Small intestine (tissue), 16 donors: ENCODE measurements at places on chromosomes 3 and 15. TPM values are rescaled to one million over a fixed set of nuclear protein-coding genes. Genes with fewer than 3 reads are reported as not detected.

DNA sequence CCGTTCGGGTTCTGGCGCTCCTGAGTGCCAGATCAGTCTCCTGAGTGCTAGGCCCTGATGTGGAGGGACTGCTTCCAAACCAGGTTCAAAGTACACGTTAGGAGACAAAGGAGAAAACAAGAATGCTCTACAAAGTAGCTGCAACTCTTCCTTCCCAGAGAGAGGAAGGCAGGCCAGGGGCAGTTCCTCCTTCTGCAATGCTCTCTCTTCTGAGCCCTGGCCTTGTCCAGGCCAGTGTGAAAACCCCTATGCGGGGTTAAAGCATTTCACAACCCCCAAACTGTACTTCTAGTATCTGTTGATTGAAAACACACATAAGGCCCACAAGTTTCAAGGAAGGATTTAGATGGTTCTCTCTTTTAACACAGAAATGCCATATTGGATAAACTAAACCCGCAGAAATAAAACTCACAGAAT lies 9.7 kb upstream of the CALML4 start:
- peaks cover 3% of the 10 kb centered on the region for H3K4me1 ChIP-seq
- no peak for DNase-seq
- H3K4me3 ChIP-seq = no peak overlapping the region
- no peaks in the 10 kb centered on the region for H3K36me3 ChIP-seq
- H3K27ac ChIP-seq = no peak overlapping the region
- H3K27me3 ChIP-seq = no peaks in the 10 kb centered on the region

GRCh38 chr3:15845475-15845874 lies 47.7 kb upstream of the ANKRD28 start:
- no peaks in the 10 kb centered on the region for H3K4me1 ChIP-seq
- no peak overlapping the region for H3K27ac ChIP-seq
- no peaks in the 10 kb centered on the region for H3K27me3 ChIP-seq
- no peaks in the 10 kb centered on the region for H3K36me3 ChIP-seq
- no peak for DNase-seq
- no peak overlapping the region for H3K4me3 ChIP-seq

Gene CAMP
- polyA plus RNA-seq = 2.0 TPM

Gene HYAL1
- 4.5 TPM for polyA plus RNA-seq

DNA sequence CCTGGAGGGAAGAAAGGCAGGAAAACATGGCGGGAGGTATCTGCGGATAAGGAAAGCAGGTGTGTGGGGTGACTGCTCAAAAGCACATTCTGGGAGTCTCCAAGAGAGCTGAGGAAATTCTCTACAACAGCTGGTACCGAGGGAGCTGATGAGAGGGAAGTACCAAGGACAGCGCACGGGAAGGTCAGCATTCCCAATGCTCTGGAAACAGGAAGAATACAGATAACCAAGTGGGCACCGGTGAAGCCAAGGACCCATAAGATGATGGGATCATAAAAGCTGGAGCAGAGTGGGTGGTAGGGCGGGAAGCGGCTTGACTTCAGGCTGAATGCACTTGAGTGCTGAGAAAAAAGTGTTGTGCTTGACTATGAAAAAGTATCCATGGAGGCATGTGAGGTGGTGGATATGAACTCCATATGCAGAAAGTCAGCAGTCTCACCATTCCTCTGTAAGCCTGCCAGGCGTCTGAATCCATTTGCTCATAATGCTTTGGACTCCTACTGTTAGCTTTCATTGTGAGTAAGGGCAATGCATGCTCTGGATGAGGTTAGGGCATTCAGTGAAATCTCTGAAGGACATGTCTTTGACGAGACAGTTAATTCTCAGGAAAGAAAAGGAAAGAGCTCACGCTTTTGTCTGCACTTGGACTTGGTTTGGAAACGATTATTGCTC lies 215.5 kb downstream of the NR1D2 start:
- H3K27me3 ChIP-seq = no peaks in the 10 kb centered on the region
- H3K27ac ChIP-seq = no peak overlapping the region
- DNase-seq = no peak
- H3K4me3 ChIP-seq = no peak overlapping the region
- H3K36me3 ChIP-seq = no peaks in the 10 kb centered on the region

Gene TMEM266
- polyA plus RNA-seq = 0.88 TPM

GRCh38 chr3:15724446-15724845 lies 73.3 kb downstream of the ANKRD28 start:
- H3K27ac ChIP-seq = no peak overlapping the region
- no peaks in the 10 kb centered on the region for H3K4me1 ChIP-seq
- H3K4me3 ChIP-seq = no peak overlapping the region
- H3K27me3 ChIP-seq = no peaks in the 10 kb centered on the region
- no peak for DNase-seq

- no peak overlapping the region for H3K27ac ChIP-seq
- no peak for DNase-seq
- no peaks in the 10 kb centered on the region for H3K4me1 ChIP-seq
These were observed 111.9 kb downstream of the IGF1R start for GRCh38 chr15:98760112-98760826.

Gene C3orf85
- polyA plus RNA-seq = 131 TPM

- H3K27me3 ChIP-seq = no peaks in the 10 kb centered on the region
- no peaks in the 10 kb centered on the region for H3K4me1 ChIP-seq
- no peak overlapping the region for H3K4me3 ChIP-seq
- no peaks in the 10 kb centered on the region for H3K36me3 ChIP-seq
- H3K27ac ChIP-seq = no peak overlapping the region
These were observed 498.7 kb downstream of the EPHA3 start for GRCh38 chr3:89606151-89606550.

- DNase-seq = peak; percentile 40
- no peak overlapping the region for H3K4me3 ChIP-seq
- H3K27me3 ChIP-seq = no peaks in the 10 kb centered on the region
- H3K4me1 ChIP-seq = no peaks in the 10 kb centered on the region
These were observed 34.7 kb downstream of the HMCES start for GRCh38 chr3:129313415-129313664.

- H3K27me3 ChIP-seq = no peaks in the 10 kb centered on the region
- H3K4me1 ChIP-seq = no peaks in the 10 kb centered on the region
- no peak overlapping the region for H3K27ac ChIP-seq
- no peak for DNase-seq
- H3K36me3 ChIP-seq = peaks cover 58% of the 10 kb centered on the region
- H3K4me3 ChIP-seq = no peak overlapping the region
These were observed 21.9 kb downstream of the IDH3A start for GRCh38 chr15:78170848-78171773.

Gene BMF
- 19.2 TPM for polyA plus RNA-seq

GRCh38 chr15:29670266-29670665 lies 152.0 kb downstream of the TJP1 start:
- H3K36me3 ChIP-seq = no peaks in the 10 kb centered on the region
- peaks cover 1% of the 10 kb centered on the region for H3K4me1 ChIP-seq
- H3K27me3 ChIP-seq = peaks cover 1% of the 10 kb centered on the region
- H3K4me3 ChIP-seq = no peak overlapping the region
- H3K27ac ChIP-seq = peak overlapping the region; percentile 68

Gene LRCH3
- 4.6 TPM for polyA plus RNA-seq

GRCh38 chr3:112656043-112656442 lies 15.1 kb upstream of the CCDC80 start:
- no peaks in the 10 kb centered on the region for H3K4me1 ChIP-seq
- H3K27me3 ChIP-seq = no peaks in the 10 kb centered on the region
- H3K27ac ChIP-seq = no peak overlapping the region
- H3K4me3 ChIP-seq = no peak overlapping the region
- H3K36me3 ChIP-seq = no peaks in the 10 kb centered on the region
- DNase-seq = no peak

Gene DNAH1
- polyA plus RNA-seq = 7.2 TPM

Gene ERICH6
- not detected for polyA plus RNA-seq

Gene ABI3BP
- 14.4 TPM for polyA plus RNA-seq

GRCh38 chr3:115713284-115713683 lies 90.0 kb downstream of the GAP43 start:
- DNase-seq = no peak
- no peak overlapping the region for H3K27ac ChIP-seq
- H3K36me3 ChIP-seq = no peaks in the 10 kb centered on the region
- H3K4me1 ChIP-seq = no peaks in the 10 kb centered on the region
- H3K27me3 ChIP-seq = peaks cover 3% of the 10 kb centered on the region
- no peak overlapping the region for H3K4me3 ChIP-seq

- H3K4me1 ChIP-seq = peaks cover 6% of the 10 kb centered on the region
- H3K27me3 ChIP-seq = no peaks in the 10 kb centered on the region
- DNase-seq = no peak
These were observed 12.3 kb upstream of the DENND4A start for GRCh38 chr15:65804252-65804931.

Gene SCN11A
- polyA plus RNA-seq = 3.9 TPM

Gene LPP
- polyA plus RNA-seq = 5.4 TPM

- no peak for DNase-seq
- H3K4me1 ChIP-seq = no peaks in the 10 kb centered on the region
- H3K27me3 ChIP-seq = no peaks in the 10 kb centered on the region
- no peak overlapping the region for H3K4me3 ChIP-seq
- H3K36me3 ChIP-seq = no peaks in the 10 kb centered on the region
- no peak overlapping the region for H3K27ac ChIP-seq
These were observed 883.5 kb downstream of the SI start for GRCh38 chr3:164194842-164195241.

- H3K4me1 ChIP-seq = no peaks in the 10 kb centered on the region
- no peak overlapping the region for H3K4me3 ChIP-seq
- peaks cover 42% of the 10 kb centered on the region for H3K36me3 ChIP-seq
- peak; percentile 79 for DNase-seq
- H3K27me3 ChIP-seq = no peaks in the 10 kb centered on the region
These were observed 47.6 kb downstream of the IDH2 start for GRCh38 chr15:90054618-90055097.

DNA sequence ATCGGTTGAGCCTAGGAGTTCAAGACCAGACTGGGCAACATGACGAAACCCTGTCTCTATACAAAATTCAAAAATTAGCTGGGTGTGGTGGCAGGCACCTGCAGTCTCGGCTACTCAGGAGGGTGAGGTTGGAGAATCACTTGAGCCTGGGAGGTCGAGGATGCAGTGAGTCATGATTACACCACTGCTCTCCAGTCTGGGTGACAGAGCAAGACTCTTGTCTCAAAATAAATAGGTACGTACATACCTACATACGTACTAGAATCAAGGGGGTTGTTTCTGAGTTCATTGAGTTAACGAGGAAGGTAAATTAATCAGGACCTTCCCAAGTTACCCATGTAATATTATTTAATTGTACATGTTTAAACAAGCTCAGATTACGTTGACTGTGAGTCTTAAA lies 97.5 kb downstream of the CHL1 start:
- no peaks in the 10 kb centered on the region for H3K4me1 ChIP-seq
- no peaks in the 10 kb centered on the region for H3K36me3 ChIP-seq
- no peaks in the 10 kb centered on the region for H3K27me3 ChIP-seq
- H3K4me3 ChIP-seq = no peak overlapping the region
- DNase-seq = no peak

Gene SMAD6
- polyA plus RNA-seq = 1.4 TPM

- no peak overlapping the region for H3K27ac ChIP-seq
- no peak overlapping the region for H3K4me3 ChIP-seq
- H3K27me3 ChIP-seq = no peaks in the 10 kb centered on the region
- H3K4me1 ChIP-seq = no peaks in the 10 kb centered on the region
- H3K36me3 ChIP-seq = no peaks in the 10 kb centered on the region
These were observed 56.5 kb downstream of the LRRC28 start for GRCh38 chr15:99307735-99308134.

- peaks cover 9% of the 10 kb centered on the region for H3K4me1 ChIP-seq
- no peak overlapping the region for H3K4me3 ChIP-seq
- H3K27me3 ChIP-seq = no peaks in the 10 kb centered on the region
- no peak overlapping the region for H3K27ac ChIP-seq
These were observed 44.4 kb downstream of the IL1RAP start for GRCh38 chr3:190558316-190558715.

Gene TUSC2
- polyA plus RNA-seq = 29.8 TPM

GRCh38 chr3:180611006-180611405 lies 9.0 kb downstream of the TTC14 start:
- no peaks in the 10 kb centered on the region for H3K27me3 ChIP-seq
- DNase-seq = no peak
- no peak overlapping the region for H3K4me3 ChIP-seq
- H3K4me1 ChIP-seq = no peaks in the 10 kb centered on the region
- no peak overlapping the region for H3K27ac ChIP-seq
- H3K36me3 ChIP-seq = peaks cover 6% of the 10 kb centered on the region

Gene CLK3
- 47.8 TPM for polyA plus RNA-seq

Gene WDR49
- polyA plus RNA-seq = 0.03 TPM

Gene ZPLD1
- 0.43 TPM for polyA plus RNA-seq

DNA sequence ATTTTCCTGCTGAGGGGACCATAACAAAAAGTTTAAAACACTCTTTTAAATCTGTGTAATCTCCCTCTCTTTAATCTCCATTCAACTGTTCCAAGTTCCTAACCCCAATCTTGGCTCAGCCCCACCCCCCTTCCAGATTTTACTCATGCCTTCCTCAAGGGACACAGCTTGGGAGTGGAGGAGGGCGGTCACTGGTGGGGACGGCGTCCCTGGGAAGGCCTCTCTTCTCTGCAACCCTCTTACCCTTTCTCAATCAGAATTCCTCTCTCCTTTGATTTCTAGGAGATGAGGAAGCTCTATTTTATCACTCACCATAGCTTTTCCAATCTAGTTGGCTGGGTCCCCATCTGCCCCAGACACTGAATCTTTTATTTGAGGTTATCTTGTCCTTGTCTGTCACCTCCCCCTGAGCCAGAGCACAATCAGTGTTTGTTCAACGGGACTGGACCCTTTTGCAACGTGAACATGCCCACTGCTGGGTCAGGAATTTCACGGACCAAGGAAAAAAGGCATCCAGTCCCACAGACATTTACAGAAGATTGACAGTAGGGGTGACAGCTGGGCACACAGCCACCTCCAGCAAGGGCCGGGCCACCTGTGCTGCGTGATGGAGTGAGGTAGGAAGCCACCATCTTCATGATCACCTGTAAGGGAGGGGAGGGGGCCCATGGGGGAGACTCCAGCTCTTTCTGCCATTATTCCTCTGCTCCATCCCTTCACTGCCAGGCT lies 84.0 kb upstream of the HERC1 start:
- H3K27me3 ChIP-seq = no peaks in the 10 kb centered on the region
- no peak overlapping the region for H3K27ac ChIP-seq
- H3K4me1 ChIP-seq = no peaks in the 10 kb centered on the region
- H3K4me3 ChIP-seq = no peak overlapping the region

Gene SH3GL3
- polyA plus RNA-seq = not detected

- no peaks in the 10 kb centered on the region for H3K27me3 ChIP-seq
- no peak overlapping the region for H3K27ac ChIP-seq
- no peak for DNase-seq
- H3K36me3 ChIP-seq = no peaks in the 10 kb centered on the region
- H3K4me1 ChIP-seq = no peaks in the 10 kb centered on the region
These were observed 40.4 kb downstream of the DPH3 start for GRCh38 chr3:16224325-16224724.

- no peaks in the 10 kb centered on the region for H3K27me3 ChIP-seq
- peaks cover 5% of the 10 kb centered on the region for H3K4me1 ChIP-seq
- H3K4me3 ChIP-seq = no peak overlapping the region
- H3K36me3 ChIP-seq = no peaks in the 10 kb centered on the region
- no peak for DNase-seq
These were observed 84.1 kb downstream of the ABHD5 start for GRCh38 chr3:43774799-43775198.

Gene C2CD4B
- polyA plus RNA-seq = 3.7 TPM
